Left colon (tissue), 2 donors: ENCODE measurements at places on chromosomes 3 and 15. TPM values are rescaled to one million over a fixed set of nuclear protein-coding genes. Genes with fewer than 3 reads are reported as not detected.
A peak's percentile ranks its signal among the peaks of the same experiment; 100 is the strongest.

The CYP1A2 gene
- not detected for total RNA-seq

The CMTM8 gene
- 11.4 TPM for total RNA-seq

- peak; percentile 70 for DNase-seq
Observed at GRCh38 chr15:45641374-45641781, 6.5 kb downstream of the SQOR start.

- no peak for DNase-seq
Observed at GRCh38 chr3:172749230-172749965, 1.1 kb upstream of the ECT2 start.

- DNase-seq = no peak
Observed at GRCh38 chr15:64763874-64764273, 11.5 kb downstream of the RBPMS2 start.

DNA sequence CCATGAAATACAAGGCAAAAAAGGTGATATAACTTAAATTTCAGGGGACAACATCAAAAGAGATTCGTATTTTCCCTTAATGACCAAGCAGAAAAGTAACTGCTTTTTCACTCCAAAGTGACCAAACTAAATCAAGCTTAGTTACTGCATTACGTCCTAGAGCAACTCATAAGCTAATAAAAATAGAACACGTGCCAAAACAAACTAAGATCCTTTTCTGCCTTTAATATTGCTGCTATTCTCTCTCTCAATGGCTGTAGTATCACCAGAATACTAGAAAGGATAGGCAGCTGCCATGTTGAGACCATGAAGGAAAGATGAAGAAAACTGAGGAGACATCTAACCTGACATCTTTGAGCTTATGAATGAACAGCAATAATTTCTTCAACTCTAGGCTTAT is 43.3 kb downstream of the UBXN7 start:
- no peak for DNase-seq

GRCh38 chr3:159130108-159130507 is 328.3 kb downstream of the MFSD1 start:
- DNase-seq = peak; percentile 35

- DNase-seq = no peak
Observed at GRCh38 chr15:95263751-95264150, 1032.4 kb downstream of the MCTP2 start.

The PLA2G4D gene
- 0.18 TPM for total RNA-seq

The TRIM69 gene
- total RNA-seq = 16.4 TPM

- no peak for DNase-seq
Observed at GRCh38 chr3:155640098-155640497, 104.8 kb downstream of the PLCH1 start.

DNA sequence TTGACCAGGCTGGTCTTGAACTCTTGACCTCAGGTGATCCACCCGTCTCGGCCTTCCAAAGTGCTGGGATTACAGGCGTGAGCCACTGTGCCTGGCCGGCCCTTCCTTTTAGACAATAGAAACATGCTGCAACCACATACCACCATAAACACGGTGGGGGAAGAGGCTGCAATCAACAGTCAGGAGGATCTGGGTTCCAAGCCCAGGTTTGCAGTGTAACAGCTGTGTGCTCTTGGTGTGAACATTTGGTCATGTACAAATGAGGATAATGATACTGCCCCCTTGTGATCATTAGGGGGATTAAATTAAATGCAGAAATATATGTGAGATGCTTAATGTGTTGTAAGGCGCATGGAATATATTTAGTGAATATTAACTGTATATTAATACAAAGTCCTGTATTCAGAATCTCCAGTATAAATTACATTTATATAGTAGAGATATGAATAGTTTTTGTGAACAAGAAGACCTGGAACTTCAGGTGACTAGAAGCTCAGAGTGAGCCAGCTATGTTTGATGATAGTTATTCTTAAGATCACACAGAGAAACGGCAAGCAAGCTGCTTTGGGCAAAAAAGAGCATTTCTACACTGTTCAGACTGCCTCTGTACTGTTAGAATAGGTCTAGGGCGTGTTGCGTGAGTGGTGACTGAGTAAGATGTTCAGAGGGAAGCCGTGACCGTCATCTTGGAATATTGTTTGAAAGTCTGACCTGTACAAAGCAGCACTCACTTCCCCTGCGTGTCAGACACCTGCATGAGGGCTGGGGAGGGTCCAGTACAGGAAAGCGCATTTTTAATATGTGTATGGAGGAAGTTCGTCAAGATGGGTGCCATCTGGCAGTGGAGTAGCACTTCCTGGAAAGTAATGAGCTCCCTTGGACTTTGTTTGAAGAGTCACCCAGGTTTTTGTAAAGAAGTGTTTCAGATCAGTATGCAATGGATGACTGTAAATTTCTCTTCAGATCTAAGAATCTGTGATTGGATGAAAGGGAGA is 125.8 kb downstream of the PGPEP1L start:
- no peak for DNase-seq

The SLC6A1 gene
- total RNA-seq = 0.21 TPM

- DNase-seq = no peak
Observed at GRCh38 chr3:53850895-53851294, 4.5 kb downstream of the IL17RB start.

DNA sequence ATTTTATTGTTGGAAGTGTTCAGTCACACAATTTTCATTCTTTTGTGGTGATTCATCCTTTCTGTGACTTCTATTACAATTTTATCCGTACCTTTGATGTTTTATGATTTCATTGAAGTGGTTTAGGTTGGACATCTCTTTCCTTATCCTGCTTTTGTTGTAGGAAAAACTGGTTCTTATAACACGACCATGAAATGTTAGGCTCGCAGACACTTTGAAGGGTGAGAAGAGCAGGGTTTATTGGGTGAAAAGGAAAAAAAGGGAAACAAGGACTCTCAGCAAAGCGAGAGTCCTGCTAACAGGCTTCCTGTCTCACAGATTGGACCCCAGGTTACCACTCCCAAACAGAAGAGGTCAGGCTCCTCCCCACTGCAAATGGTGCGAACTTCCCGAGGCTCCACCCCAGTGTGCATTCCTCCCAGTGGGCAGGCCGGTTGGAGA is 257.4 kb downstream of the STXBP5L start:
- no peak for DNase-seq

The BTLA gene
- 0.27 TPM for total RNA-seq

DNA sequence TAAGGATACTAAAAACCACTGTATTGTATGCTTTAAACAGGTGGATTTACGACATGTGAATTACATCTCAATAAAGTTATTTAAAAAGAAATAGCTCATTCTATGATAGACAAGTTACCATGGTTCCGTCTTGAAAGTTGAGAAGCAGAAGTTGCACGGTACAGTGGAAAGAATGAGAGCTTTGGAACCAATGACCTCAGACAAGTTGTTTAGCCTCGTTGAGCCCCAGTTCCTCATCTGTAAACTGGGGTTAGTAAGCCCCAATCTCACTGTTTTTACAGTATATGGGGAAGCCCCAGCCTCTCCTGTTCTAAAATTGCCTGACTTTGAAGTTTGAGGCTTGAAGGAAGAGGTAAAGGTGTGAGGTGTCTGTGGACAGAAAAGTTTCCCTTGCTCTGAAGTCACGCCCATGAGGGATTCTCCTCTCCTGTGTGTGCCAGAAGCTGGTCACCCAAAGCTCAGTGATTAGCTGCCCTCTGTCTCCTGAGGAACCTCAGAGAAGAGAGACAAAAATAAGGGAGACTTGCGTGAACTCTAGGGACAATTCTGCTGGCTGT is 10.0 kb downstream of the CRYGS start:
- no peak for DNase-seq

GRCh38 chr3:57646723-57647122 is 46.2 kb downstream of the DENND6A start:
- DNase-seq = no peak

- DNase-seq = no peak
Observed at GRCh38 chr3:100941041-100941440, 52.2 kb downstream of the ABI3BP start.

The PRKAR2A gene
- total RNA-seq = 68.1 TPM

The CLDN16 gene
- total RNA-seq = not detected

DNA sequence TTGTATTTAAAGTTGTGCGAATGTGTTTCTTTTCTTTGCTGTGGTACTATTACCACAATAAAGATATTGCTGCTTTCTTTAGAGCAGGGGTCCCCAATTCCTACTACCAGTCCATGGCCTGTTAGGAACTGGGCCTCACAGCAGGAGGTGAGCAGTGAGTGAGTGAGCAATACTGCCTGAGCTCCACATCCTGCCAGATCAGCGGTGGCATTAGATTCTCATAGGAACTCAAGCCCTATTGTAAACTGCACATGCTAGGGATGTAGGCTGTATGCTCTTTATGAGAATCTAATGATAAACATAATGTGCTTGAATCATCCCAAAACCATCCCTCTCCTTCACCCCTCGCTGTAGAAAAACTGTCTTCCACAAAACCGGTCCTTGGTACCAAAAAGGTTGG is 41.6 kb downstream of the DMXL2 start:
- DNase-seq = no peak

DNA sequence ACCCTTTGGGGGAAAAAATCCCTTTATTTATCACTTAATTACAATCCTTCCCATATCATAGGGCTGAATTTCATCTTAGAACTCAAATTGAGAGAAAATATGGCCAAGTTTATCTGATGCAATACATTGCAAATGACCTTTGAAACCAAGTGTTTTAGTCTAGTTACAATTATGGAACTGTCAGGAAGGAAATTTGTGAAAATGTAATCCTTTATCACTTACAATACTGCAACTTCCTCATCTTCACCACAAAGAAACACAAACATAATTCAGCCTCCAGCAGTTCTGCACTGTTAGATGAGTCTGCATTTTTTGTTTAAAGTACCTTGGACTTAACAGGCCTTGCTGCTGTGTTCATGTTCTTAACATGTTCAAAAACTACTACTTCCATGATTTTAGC is 4.6 kb downstream of the CCPG1 start:
- no peak for DNase-seq

DNA sequence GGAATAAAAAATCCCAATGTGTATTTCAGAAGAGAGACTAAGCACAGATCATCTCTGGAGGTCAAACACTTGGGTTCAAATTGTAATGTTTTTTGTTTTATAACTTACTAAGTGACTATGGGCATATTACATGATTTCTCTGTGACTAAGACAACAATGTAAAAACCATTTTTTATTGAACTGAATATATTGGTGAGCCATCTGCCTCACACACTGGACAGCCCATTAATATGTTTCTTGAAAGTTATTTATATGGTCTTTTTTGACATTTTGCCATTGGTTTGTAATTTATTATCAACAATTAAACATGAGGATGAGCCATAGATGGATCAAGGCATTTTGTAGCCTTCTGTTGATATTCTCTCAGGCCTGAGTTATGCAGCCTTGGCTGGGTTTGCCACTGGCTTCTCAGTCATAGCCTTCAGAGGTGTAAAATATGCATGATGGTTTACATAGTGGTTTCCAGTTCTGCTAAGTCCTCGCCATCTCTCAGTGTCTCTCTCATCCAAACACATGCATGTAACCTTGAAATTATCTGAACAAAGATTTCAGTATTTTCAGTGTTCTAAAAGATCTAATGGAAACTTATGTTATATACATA is 997.2 kb downstream of the DIPK2A start:
- DNase-seq = no peak

- no peak for DNase-seq
Observed at GRCh38 chr15:94791510-94791909, 560.1 kb downstream of the MCTP2 start.

GRCh38 chr3:14548321-14548729 is 8.2 kb upstream of the GRIP2 start:
- DNase-seq = peak; percentile 66
